Stimulated activated CD4-positive, alpha-beta T cell treated with anti-CD3 and anti-CD28 coated beads, Interleukin-1b, Interleukin-23, amount 100 ng/mL, for 1 hour (primary cell): ENCODE measurements at places on chromosomes 7 and 10.

- no peak for DNase-seq
These were observed 16.3 kb upstream of the CYP51A1 start for GRCh38 chr7:92150450-92151017.

- no peak for DNase-seq
These were observed 770.4 kb downstream of the TNS3 start for GRCh38 chr7:46811529-46811928.

DNA sequence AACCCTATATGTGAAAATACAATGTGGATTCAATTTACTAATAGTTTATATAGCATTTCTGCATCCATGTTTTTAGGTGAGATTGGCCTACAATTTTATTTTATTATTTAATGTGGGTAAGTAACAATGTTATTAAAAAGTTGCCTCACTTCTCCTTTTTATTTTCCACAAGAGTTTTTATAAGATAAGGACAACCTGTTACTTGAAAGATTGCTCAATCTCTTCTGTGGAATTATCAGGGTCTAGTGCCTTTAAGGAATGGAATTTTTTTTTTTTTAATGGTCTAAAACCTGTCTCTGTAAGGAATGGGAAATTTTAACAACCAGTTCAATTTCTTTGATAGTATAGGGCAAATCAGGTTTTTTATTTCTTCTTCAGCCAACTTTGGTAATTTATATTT is 53.9 kb upstream of the RAB18 start:
- no peak for DNase-seq

GRCh38 chr10:45660876-45661411 is 11.6 kb downstream of the ZFAND4 start:
- DNase-seq = no peak

GRCh38 chr7:126818393-126819196 is 434.1 kb downstream of the GRM8 start:
- DNase-seq = no peak
